ENCODE measurements at places on chromosomes 16 and 17. TPM values are rescaled to one million over a fixed set of nuclear protein-coding genes. Genes with fewer than 3 reads are reported as not detected.

DNA sequence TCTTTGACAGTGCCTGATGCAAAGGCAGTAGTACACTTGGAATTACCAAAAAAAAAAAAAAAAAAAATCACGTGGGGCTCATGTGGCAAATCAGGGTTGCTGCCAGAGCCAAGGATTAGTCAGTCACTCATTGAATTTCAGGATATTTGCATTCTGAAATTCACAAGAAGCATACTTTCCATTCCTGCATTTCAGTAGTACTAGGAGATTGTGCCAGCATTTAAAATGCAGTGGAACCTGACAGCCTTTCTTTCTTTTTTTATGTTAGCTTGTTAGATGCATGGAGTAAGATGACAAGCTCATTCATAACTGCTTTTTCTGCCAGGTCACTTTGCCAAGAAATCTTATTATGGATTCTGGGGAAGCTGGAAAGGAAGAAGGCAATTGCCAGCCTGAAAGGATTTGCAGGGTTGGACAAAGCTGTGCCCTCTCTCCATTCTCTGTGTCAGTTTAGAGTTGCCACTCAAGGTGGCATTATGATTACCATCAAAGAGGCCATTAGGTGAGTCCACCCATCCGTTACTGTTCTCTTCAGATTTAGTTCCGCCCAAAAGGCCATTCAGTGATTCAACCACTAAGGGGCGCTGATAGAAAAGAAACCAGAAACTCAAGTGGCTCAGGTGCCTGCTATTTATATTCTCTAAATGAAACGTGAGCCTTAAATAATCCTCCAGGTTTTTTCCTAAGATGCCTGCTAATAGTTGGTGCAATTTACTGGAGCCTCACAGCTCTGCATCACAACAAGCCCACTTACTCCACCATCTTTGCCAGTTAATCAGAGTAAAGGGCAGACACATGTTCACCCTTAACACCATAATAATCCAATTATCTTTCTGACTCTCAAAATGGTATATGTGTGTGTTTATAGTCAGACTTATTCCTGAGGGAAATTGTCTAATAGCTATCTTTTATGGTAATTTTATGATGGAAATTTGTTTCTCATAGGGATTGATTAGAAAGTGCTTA is 59.0 kb downstream of the TANGO6 start:
- no peak for DNase-seq

The JPH3 gene
- not detected for polyA plus RNA-seq

DNA sequence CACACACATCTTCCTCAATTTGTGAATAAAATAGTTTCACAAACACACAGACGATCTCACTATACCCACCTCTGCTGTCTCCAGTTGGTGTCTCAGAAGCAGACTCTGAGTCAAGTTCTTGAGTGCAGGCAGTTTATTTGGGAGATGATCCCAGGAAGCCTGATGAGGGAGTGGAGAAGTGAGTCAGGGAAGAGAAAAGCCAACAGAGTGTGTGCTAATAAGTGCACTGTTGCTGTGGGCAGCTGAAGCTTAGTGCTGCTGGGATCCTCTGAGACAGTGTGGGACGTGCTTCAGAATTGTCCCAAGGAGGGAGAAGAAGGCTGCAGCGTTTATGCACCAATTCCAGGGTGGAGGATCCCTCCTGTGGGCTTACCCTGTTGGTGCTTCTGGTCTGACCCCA is 423.2 kb upstream of the C16orf82 start:
- DNase-seq, result no peak

DNA sequence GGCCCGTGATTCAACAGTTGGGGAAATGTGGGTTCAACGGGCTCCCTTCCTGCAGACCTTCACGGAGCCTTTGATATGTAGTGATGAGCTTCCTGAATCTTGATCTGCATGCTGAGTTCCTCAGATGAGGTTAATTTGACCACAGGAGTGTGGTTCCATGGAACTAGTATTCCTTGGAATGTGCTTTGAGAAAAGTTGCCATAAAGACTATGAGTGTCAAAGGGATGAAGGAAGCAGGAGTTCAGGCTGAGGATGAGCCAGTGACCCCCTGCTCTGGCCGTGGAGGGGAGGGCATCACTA is 229.2 kb downstream of the MSI2 start:
- no peak for DNase-seq

The MT4 gene
- not detected for polyA plus RNA-seq

The FOXF1 gene
- not detected for polyA plus RNA-seq

The CLEC19A gene
- polyA plus RNA-seq, result not detected

GRCh38 chr17:78485290-78486168 is 91.7 kb downstream of the DNAH17 start:
- no peak for DNase-seq

DNA sequence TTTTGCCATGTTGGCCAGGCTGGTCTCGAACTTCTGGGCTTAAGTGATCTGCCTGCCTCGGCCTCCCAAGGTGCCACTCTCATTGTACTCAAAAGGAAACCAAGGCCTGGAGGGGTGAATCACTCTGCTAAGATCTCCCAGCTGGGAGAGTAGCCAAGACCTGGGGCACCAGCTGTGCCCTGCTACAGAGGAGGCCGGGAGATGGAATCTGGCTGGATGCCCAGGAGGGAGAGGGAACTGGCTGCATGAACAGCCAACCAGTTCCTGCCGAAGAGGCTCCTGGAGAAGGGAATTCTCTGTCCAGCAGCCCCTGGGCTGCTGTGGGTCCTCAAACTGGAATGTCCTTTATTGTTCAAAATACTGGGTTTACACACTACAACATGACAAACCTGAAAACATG is 238.7 kb upstream of the CIBAR2 start:
- no peak for DNase-seq

- no peak for DNase-seq
Measured at GRCh38 chr17:36524428-36524876, 10.2 kb downstream of the MYO19 start.

The NACA2 gene
- polyA plus RNA-seq, result not detected

DNA sequence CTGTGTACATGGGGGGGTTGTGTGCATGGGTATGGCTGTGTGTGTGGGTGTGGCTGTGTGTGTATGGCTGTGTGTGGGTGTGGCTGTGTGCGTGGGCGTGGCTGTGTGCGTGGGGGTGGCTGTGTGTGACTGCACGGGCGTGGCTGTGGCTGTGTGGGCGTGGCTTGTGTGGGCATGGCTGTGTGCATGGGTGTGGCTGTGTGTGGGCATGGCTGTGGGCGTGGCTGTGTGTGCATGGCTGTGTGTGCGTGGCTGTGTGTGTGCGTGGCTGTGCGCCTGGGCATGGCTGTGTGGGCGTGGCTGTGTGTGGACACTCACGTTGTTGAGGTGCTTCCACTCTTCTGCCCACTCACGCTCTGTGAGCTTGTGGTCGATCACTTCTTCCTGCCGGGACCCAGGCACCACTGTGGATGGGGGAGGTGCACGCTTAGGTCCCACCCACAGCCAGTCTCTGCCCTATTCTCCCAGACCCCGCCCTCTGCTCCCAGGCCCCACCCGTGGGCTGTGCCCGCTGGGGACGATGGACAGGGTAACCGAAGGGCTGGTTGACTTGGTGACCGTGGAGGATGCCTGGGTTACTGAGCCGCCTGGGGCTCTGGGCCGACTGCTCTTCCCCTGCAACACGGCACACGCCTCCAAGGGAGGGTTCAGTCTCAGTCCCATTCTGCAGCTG is 16.0 kb upstream of the PABPN1L start:
- no peak for DNase-seq

The FSCN2 gene
- 0.20 TPM for polyA plus RNA-seq

- DNase-seq, result peak; percentile 2
Measured at GRCh38 chr16:81779536-81780320, 637 bp downstream of the PLCG2 start.

- no peak for DNase-seq
Measured at GRCh38 chr17:40181205-40181604, 3.9 kb downstream of the RAPGEFL1 start.

GRCh38 chr16:69301861-69302260 is 9.3 kb upstream of the VPS4A start:
- DNase-seq, result no peak

The EVPL gene
- not detected for polyA plus RNA-seq

DNA sequence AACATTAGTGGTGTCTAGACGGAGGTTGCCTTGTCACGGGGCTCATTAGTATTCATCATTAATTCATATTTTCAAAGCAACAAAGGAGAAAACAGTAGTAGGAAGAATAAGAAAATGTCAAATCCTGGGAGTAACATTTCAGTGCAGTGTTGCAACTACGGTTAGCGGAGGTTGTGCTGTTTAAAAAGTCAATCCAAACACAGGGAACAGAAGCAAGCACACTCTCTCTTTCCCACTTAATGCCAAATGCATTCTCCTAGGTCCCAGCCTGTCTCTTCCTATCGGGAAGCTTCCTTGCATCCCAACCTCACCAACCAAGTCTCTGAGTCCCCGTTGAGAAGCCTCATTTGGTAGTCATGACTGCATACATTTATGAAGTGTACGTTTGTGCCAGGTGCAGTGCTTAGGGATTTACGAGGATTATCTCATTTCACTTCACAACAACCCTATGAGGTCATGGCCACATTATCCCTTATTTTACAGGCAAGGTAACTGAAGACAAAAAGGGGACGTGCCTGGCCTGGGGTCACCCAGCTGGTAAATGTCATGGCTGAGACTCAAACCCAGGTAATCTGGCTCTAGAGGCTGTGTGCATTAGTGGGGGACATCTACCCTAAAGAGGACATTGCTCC is 283.6 kb upstream of the SALL1 start:
- no peak for DNase-seq

DNA sequence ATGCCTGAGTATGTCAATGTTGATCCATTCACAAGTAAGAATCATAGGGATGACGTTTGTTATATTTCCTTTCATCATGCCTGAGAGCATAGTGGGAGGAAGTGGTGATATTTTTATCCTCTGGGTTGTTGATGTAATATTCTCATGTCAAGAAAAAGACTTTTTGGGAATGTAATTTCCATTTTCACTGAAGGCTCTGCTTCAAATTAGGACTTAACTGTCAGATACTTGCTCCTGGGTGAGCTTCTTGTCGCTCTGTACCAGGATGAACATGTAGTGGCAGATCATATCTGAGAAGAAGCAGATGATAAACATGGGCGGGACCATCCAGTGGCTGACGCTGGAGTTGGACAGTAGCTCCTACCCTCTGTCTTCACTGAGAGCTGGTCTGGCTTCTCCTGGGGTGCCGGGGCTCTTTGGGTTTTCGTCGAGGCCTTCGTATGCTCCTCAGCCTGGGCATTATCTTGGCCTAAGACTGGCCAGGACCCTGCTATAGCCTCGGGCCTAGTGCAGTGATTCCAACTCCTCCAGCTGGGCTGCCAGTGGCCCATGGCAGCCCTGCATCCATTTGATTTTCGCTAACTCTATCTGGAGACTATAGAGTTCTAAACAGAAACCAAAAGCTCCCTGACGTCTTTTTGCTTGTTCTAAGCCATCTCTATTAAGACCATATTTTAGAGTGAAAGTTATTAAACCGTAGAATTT is 19.7 kb downstream of the CYB5B start:
- peak; percentile 31 for DNase-seq

- no peak for DNase-seq
Measured at GRCh38 chr17:49439673-49440571, 25.2 kb upstream of the PHB1 start.

DNA sequence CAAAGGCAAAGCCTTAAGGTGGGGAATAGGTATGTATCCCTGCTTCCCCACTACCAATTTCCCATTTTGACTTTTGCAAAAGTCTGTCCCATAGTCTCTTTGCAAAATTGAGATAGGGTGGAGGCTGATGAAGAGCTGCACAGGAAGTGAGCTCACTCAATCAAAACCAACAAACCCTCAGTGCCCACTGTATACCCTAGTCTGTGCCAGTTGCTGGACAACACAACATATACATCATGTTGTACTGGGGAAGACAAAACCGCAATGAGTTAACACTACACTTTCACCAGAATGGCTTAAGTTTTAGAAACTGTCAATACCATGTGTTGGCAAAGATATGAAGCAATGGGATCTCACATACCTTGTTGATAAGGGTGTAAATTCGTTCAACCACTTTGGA is 40.4 kb upstream of the AXIN2 start:
- DNase-seq, result no peak

DNA sequence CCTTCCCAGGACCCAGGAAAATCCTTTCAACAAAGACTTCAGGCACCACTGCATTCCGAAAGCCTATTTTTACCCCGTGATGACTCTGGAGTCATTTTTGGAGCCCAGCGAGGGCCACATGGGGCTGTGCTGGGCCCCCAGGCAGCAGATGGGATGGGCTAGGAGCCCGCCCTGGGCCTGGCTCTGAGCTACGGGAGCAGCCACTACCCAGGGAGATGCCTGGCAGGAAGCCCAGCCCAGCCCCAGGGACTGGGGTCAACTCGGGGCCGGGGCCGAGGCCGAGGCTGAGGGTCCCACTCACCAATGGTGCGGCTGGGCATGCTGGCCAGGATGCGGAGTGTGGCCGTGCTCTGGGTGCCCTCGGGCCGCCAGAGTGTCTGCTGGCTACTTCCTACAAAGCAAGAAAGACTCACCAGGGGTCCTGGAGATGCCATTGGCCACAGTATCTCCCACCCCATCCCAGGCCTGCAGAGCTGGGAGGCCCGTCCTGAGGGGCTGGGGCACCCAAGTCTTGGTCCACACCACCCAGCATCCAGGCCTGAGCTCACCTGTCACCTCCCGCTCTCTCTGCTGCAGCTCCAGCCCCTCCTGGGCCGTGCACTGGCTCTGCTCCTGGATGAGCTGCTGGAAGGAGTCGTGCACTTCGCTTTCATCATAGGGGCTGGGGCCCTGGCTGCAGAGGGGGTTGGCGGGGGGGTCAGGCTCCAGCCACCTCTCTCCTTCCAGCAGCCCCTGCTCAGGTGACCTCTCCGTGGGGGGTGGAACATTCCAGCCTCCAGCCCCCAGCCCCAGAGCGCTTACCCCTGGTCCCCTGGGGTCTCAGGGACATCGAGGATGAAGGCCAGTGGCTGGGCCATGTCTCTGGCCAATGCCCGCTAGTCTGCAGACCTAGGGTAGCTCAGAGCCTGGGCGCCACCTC is 2.3 kb downstream of the TMC6 start:
- DNase-seq, result no peak

The MRM3 gene
- 20.0 TPM for polyA plus RNA-seq

- no peak for DNase-seq
Measured at GRCh38 chr16:70429888-70430666, 8.8 kb downstream of the ST3GAL2 start.

- no peak for DNase-seq
Measured at GRCh38 chr17:49545007-49545660, 30.5 kb upstream of the NXPH3 start.

The TCAP gene
- polyA plus RNA-seq, result not detected

- DNase-seq, result no peak
Measured at GRCh38 chr17:51322390-51323029, 62.2 kb downstream of the UTP18 start.

DNA sequence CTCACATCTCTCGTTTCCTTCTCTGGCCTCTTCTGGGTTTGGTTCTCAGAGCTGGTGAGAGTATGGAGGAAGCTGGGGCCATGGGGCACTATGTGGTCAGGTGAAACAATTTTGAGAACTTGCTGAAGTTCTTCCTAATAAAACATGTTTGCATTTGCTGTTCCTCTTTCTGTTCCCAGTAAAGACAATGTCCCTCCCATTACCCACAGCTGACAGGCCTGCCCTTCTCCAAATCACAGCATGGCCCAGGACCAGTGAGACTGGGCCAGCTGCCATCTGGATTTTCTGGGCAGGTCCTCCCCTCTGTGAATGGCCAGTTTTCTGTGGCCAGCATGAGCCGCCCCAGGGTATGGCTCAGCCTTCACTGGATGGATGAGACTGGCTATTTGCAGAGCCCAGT is at the start of gene CD300H:
Gene CD300H (minus strand): TSS at position 113 of the 400 bp plus-strand sequence.
- no peak for DNase-seq

- DNase-seq, result no peak
Measured at GRCh38 chr17:3660311-3660891, 8.0 kb downstream of the TAX1BP3 start.

The TBC1D3K gene
- not detected for polyA plus RNA-seq

All from CD4-positive, alpha-beta memory T cell (primary cell).